ENCODE measurements at places on chromosomes 4 and X.

DNA sequence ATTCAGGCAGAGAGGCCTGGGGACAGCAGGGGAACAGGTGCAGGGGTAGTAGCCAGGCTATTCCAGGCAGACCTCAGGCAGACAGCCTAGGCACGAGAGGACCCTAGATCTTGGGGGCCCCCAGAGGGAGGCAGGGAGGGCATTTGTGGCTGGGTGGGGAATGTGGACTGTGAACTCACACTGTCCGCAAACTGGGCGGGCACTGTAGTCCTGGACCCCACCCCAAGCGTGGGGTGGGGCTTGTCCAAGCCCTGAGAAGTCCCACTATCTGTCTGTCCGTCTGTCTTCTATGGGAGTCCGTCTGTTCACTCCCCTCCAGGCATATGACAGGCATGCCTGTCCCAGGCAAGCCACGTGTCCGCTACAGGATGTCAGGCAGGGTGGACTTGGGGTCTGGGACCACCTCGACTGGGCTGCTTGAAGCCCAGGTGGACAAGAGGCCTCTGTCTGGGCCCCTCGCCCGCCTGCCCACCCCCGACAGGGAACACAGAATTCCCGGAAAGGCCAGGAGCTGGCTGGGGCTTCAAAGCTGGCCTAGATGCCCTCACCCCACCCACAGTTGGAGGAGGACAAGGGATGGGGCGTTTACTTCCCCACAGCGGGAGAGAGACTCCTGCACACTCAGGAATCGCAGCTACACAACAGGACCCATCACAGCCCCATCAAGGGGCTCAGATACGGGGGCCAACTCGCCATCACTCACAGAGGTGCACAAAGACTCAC lies at the start of gene SLC38A5:
SLC38A5 (minus strand) TSS at position 151 of the 723 bp plus-strand sequence. CDS start 2,336 bp downstream, outside the sequence.
- DNase-seq, result no peak

DNA sequence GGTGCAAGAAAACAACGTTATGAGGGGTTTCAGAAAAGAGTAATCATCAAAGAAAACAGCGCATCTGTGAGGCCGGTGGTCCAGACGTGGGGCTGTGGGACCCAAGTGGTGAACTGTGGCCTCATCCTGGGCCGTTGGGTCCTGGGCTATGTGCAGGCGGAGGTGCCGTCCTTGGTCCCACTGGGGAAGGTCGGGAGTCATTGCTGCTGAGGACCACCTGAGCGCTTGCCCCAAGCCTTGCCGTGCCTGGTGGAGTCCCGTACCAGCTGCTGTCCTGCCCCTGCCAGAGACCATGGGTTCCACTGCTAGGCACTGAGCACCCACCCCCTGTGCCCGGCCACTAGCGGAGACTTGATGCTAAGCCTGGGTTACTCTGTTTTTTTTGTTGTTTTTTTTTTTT lies 25.5 kb upstream of the UVSSA start:
- DNase-seq, result peak; percentile 44

- DNase-seq, result no peak
Observed at GRCh38 chr4:7818399-7818911, 121.2 kb downstream of the AFAP1 start.

DNA sequence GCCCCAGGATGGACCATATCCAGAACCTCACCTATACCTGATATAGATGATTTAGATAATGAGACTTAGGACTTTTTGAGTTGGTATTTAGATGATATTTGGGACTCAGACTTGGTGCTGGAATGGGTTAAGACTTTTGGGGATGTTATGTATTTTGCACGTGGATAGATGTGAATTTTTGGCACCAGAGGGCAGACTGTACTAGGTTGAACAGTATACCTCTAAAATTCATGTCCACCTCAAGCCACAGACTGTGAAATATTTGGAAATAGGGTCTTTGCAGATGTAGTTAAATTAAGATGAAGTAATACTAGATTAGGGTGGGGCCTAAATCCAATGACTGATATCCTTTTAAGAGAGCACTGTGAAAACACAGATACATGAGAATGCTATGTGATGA lies 15.6 kb downstream of the RBM41 start:
- DNase-seq, result no peak

- DNase-seq, result no peak
Observed at GRCh38 chrX:77731821-77732419, 54.1 kb downstream of the ATRX start.

- DNase-seq, result no peak
Observed at GRCh38 chr4:57763070-57763469, 652.9 kb upstream of the IGFBP7 start.

DNA sequence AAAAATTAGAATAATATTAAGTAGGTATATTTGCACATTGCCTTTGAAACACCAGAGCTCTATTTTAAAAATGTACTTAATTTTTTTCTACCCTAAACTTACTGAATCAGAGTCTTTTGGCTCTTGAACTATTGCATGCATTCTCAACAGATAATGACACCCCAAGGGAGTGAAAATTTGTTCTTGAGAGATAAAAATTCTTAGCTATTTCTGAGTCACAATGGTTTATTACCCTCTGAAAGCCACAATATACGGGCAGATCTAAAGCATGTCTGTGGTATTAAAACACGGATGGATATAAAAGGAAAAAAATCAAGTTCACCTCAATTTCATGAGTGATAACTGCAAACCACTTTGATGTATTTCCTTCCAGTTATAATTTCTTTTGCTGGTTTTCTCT lies 636.3 kb upstream of the FTHL17 start:
- no peak for DNase-seq

DNA sequence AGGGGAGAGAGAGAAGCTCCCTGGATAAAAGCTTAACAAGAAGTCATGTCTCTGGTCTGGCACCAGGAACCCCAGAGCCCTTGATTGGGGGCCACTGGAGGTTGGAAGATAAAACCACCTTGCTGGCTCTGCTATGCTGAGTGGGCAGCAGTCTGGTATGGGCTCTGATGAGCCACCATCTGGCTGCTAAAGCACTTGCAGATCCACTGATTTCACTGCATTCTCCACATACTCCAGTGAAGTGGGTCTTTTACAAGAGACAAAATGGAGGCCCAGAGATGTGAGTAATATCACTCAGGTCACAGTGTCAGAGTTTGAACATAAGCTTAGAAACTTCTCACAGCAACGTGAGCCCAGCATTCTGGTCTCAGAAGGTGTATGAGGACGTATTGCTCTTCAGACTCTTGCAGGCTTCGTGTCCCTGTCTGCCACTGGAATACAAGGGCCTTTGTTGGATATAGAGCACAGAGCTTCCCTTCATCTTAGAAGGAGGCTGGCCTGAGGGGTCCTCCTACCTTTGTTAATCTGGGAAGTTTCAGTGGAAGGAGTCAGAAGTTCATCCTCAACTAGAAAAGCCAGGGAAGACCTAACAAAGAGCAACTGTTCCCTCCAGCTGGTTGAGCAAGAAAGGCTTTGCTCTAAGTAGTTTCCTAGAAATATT lies 11.8 kb downstream of the CLDN2 start:
- DNase-seq, result no peak

DNA sequence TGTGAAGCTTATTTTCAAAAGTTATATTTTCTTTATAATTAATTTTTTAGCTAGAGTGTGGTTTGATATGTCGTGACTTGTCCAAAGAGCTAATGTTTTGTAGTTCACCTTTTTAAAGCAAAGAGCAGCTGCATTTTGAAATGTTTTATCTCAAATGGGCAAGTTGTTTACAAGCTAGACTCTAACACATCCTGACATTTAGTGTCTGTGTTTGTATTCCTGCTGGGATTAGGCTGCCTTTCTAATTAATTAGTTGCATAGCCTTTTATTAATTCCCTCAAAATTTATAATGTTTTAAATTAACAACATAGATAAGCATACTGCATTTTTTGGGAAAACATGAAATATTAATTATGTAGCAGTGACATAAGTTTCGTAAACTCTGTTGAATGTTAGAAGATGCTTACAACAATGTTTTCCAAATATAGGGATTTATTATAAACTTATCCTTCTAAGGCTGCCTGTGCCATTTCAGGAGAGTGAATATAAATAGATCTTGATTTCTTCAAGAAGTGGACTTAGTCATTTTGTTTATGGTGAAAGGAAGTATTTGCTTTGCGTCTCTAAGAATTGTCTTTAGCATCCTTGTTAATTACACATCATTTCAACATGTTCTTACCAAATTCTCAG lies 37.7 kb upstream of the NUDT6 start:
- no peak for DNase-seq

GRCh38 chr4:139783741-139784484 lies 118.3 kb downstream of the MGST2 start:
- DNase-seq, result no peak

- DNase-seq, result no peak
Observed at GRCh38 chr4:80362578-80363181, 27.1 kb downstream of the CFAP299 start.

DNA sequence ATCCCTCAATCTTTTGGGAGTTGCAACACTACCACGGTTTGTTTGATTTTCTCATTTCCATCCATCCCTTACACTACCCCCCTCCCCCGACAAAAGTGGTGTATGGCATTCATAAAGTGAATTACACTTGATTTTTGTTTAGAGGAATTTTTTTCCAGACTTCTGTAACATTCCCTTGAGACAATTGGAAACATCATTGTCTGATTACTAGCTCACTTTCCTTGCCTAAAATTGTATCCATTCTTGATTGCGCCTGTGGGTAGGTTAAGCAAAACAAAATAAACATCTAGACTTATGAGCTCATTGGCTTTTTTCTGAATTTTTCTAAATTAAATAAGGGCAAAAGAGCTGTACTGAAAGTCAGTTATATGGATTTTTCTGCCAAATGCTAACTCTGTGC lies 3.5 kb downstream of the GPC3 start:
- DNase-seq, result no peak

DNA sequence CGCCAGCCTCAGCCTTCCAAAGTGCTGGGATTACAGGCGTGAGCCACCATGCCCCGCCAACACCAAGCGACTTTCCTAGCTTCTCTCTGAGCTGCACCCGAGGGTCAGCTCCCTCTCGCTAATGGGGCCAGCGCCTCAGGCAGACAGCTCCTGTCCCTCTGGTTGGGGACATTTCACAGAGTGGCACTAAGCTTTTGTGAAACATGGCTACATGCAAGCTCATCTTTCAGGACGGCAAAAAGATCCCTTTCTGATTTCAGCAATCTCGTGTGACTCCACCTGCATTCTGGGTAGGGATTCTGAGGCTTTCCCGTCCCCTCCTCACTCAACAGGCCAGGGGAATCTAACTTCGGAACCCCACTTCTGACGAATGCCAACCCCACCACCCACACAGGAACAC lies 31.0 kb upstream of the C4orf50 start:
- no peak for DNase-seq

- DNase-seq, result no peak
Observed at GRCh38 chr4:119020158-119020557, 115.5 kb upstream of the MYOZ2 start.

- DNase-seq, result peak; percentile 56
Observed at GRCh38 chrX:51332188-51332942, at the start of gene NUDT10. Gene NUDT10, plus strand, starts transcription at chrX:51332822. Its CDS starts 144 bp downstream, at chrX:51332966.

- DNase-seq, result no peak
Observed at GRCh38 chr4:73662709-73663546, 42.7 kb upstream of the RASSF6 start.

DNA sequence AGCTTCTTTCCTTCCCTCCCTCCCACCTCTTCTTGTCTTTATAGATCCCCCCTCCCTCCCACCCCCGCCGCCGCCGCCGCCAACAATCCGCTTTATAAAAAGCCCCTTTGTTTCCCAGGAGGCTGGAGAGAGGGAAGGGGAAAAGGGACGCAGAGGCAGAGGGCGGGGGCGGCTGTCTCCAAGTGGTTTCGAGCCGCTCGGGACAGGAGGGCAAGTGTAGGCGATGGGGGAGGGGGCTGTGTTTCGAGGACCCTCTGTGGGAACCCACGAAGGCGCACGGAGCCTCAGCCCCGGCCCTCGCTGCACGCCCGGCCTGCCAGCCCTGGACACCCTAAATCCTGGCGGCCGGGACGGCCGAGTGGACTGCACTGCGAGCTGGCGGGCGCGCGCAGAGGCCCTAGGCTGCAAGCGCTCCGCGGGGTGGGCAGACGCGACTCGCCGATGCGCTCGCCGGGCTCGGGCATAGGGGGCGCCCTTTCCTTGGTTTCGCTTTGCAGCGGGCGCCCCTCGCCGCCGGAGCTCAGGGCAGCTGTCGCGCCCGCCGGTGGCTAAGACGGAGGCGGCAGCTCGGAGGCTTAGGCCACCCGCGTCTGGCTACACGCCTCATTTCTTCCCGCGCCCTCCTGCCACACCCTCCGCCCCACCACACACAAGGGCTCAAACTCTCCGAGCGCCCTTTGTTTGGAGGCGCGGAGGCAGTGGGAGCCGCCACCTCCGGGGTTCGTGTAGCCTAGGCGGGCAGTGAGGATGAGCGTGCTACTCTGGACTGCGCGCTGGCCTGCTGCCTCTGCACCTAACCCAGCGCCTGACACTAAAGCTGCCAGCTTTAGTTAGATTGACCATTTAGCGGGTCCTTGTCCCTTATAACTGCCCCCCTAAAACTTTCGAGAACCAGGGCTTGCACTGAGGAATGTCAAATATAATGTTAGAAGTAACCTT lies 2.2 kb downstream of the MAMLD1 start:
- DNase-seq, result peak; percentile 80

- no peak for DNase-seq
Observed at GRCh38 chr4:110099638-110100037, 98.8 kb downstream of the ELOVL6 start.

- DNase-seq, result no peak
Observed at GRCh38 chrX:87409113-87409841, 108.3 kb upstream of the KLHL4 start.

- no peak for DNase-seq
Observed at GRCh38 chr4:176123710-176124407, 58.2 kb downstream of the WDR17 start.

DNA sequence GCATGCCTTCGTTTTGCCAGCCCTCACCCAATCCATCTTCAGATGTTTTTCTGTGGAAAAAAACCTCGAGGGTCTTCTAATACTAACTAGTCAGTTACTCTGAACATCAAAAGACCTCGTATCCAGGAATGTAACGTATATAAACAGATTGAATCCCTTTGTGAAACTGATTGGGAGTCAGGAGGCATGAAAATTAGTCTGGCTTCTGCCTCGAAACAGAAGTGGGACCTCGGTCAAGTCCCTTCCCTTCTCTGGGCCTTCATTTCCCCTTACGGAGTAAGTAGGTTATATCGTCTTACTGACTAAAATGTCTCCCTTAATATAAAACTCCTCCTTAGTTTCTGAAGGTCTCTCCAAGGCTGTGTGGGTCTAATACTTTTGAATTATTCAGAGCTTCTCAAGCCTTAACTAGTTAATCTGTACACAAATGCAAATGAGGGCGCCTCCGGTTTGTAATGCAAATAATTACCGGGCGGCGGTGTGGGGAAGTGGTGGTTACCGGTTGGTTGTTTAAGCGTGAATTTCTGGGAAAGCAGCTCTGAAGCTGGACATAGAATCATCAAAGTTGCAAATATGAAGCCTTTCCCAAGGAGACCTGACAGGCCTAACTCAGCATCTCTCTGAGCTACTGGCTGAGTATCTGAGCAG lies 11.4 kb upstream of the NKRF start:
- DNase-seq, result no peak

- no peak for DNase-seq
Observed at GRCh38 chr4:151564321-151564720, 155.3 kb downstream of the FHIP1A start.
